Activated T-helper 1 cell treated with anti-CD3 and anti-CD28 coated beads, Interleukin-12 subunit alpha, Interleukin-12 subunit beta, Interleukin-2, Interleukin-4 antibody, amounts not matched to agents 30 ng/mL and 10 ng/mL and 1 ng/mL, durations not matched to agents 14 hours and 24 hours and 36 hours (primary cell): ENCODE measurements at places on chromosomes 3 and 15.

DNA sequence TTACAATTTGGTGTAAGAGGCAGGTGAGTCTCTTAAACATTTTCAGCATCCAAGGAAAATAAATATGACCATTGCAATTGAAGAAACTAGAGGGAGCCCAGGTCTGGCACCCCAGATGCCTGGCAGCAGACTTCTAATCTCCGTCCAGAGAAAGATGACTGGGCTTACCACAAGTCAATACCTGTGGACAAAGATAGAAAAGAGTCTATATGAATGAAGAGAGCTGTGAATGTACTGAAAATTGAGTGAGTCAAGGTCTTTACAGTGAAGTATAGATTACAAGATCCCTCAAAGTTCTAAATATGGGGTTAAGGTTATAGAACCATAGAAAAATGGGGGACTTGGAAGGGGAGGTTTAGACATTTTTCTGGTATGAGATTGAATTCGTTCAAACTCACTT, 827.4 kb upstream of the NR2F2 start:
- peaks cover 1% of the 10 kb centered on the region for H3K36me3 ChIP-seq
- DNase-seq, result no peak
- peak overlapping the region; percentile 64 for H3K27ac ChIP-seq

DNA sequence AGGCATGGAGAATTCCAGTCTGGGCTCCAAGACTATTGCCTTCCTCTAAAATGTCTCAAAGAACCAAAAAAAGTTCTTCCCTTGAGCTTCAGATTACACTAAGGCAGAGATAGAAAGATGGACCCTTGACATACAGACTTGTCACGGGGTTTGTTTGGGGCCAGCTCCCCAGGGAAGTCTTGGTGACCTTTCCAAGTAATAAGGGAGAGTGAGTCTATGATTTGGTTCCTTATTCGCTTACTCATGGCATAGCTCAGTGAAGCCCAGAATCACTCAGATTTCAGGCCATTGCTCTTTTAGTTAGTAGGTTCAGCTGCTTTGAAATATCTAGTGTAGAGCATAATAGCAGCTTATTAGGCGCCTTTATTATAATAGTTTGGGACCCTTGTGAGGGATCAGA, 90.3 kb downstream of the PLCL2 start:
- H3K27me3 ChIP-seq, result no peaks in the 10 kb centered on the region
- no peak overlapping the region for H3K27ac ChIP-seq
- no peak overlapping the region for H3K4me3 ChIP-seq

DNA sequence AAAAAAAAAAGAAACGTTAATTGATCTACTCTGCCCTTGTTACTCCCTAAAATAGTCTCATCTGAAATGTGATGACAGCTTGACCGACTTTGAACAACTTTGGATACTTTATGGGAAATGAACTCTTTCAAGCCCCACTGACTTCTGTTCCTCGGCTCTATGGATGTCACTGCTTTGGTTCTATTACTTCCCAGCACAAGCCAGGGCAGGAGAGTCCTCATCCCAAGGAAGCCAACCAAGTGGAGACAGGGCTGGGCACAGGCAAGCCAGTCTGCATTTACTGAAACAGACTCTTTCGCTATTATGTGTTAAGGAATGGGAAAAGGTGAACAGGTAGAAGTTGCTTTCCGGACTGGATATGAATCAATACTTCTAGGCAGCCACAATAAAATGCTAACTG, 444.0 kb downstream of the FOXP1 start:
- H3K27me3 ChIP-seq, result peaks cover 5% of the 10 kb centered on the region
- DNase-seq, result no peak
- H3K36me3 ChIP-seq, result peaks cover 2% of the 10 kb centered on the region
- peaks cover 5% of the 10 kb centered on the region for H3K4me1 ChIP-seq
- H3K4me3 ChIP-seq, result no peak overlapping the region

GRCh38 chr3:194596906-194597305, 36.3 kb downstream of the TMEM44 start:
- no peaks in the 10 kb centered on the region for H3K27me3 ChIP-seq
- H3K4me3 ChIP-seq, result no peak overlapping the region
- no peak overlapping the region for H3K27ac ChIP-seq
- no peaks in the 10 kb centered on the region for H3K36me3 ChIP-seq
- DNase-seq, result no peak

DNA sequence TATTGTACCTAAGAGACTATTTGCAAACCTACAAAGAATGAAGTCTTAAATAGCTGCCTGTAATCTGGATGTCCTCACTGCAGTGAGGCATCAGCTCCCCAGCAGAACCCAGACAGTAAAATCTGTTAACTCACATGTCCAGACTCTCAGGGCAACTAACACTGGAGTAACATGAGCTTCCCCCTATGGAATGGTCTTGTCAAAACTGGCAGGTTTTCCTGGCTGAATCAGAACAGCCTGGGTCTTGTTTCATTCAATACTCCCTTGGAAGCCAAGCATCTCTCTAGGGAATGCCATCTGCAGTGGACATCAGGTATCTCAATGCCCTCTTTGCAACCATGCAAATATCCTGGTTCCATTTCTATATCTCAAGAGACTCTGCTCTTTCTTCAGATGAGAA, 24.4 kb downstream of the PTPN9 start:
- no peaks in the 10 kb centered on the region for H3K27me3 ChIP-seq
- H3K4me3 ChIP-seq, result no peak overlapping the region
- no peak overlapping the region for H3K27ac ChIP-seq
- H3K36me3 ChIP-seq, result no peaks in the 10 kb centered on the region
- H3K4me1 ChIP-seq, result peaks cover 9% of the 10 kb centered on the region
- DNase-seq, result no peak

DNA sequence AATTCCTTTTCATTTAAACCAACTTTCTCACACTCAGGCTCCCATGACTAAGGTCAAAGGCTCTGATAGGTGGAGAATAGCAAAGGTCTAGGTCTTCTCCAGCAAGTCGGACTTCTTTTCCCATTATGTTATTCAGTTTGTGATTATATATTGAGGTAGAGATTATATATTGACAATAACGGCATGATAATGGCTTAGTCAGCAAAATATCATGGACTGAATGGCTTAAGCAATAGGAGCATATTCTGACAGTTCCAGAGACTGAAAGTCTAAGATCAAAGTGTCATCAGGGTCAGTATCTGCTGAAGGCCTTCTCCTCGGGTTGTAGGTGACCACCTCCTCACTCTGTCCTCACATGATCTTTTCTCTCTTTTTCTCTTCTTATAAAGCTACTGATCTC, 1251.4 kb downstream of the ROBO1 start:
- no peak overlapping the region for H3K4me3 ChIP-seq
- H3K4me1 ChIP-seq, result no peaks in the 10 kb centered on the region
- H3K36me3 ChIP-seq, result no peaks in the 10 kb centered on the region
- no peak overlapping the region for H3K27ac ChIP-seq
- DNase-seq, result no peak

- H3K36me3 ChIP-seq, result no peaks in the 10 kb centered on the region
- H3K27ac ChIP-seq, result no peak overlapping the region
- no peaks in the 10 kb centered on the region for H3K4me1 ChIP-seq
- DNase-seq, result no peak
- H3K27me3 ChIP-seq, result no peaks in the 10 kb centered on the region
Measured at GRCh38 chr3:1495466-1495865, 402.6 kb downstream of the CNTN6 start.

- H3K27me3 ChIP-seq, result no peaks in the 10 kb centered on the region
- H3K36me3 ChIP-seq, result no peaks in the 10 kb centered on the region
- no peaks in the 10 kb centered on the region for H3K4me1 ChIP-seq
Measured at GRCh38 chr15:53841651-53842050, 82.2 kb upstream of the WDR72 start.

GRCh38 chr15:43749690-43750345, 3.6 kb downstream of the PDIA3 start:
- H3K27ac ChIP-seq, result peak overlapping the region; percentile 78
- peaks cover 39% of the 10 kb centered on the region for H3K4me1 ChIP-seq
- peaks cover 20% of the 10 kb centered on the region for H3K36me3 ChIP-seq
- H3K27me3 ChIP-seq, result no peaks in the 10 kb centered on the region

- peaks cover 8% of the 10 kb centered on the region for H3K4me1 ChIP-seq
- no peak overlapping the region for H3K27ac ChIP-seq
- DNase-seq, result no peak
- H3K36me3 ChIP-seq, result peaks cover 58% of the 10 kb centered on the region
Measured at GRCh38 chr3:187072511-187072910, 66.8 kb downstream of the RPL39L start.

GRCh38 chr15:92924216-92924615, 24.1 kb downstream of the CHD2 start:
- H3K4me3 ChIP-seq, result peak overlapping the region; percentile 52
- H3K27ac ChIP-seq, result peak overlapping the region; percentile 81
- H3K36me3 ChIP-seq, result peaks cover 74% of the 10 kb centered on the region
- H3K4me1 ChIP-seq, result peaks cover 95% of the 10 kb centered on the region
- H3K27me3 ChIP-seq, result no peaks in the 10 kb centered on the region

DNA sequence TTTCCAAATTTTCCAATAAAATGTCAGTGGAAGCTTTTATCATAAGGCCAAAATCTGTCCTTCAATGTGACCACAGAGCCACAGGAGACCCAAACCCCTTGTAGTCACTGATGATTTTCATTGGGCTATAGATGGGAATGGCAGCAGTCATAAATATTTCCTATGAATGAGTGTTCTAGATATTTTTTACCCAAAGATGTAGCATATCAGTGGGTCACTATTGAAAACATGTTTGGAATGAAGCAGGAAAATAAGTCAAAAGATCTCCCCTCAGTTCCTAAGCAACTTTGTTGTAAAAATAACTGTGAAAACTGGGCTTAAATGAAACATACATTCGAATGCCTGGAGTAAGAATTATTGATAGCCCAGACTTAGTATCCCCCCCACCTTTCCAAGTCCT, 49.0 kb downstream of the NKIRAS1 start:
- H3K36me3 ChIP-seq, result no peaks in the 10 kb centered on the region
- H3K27ac ChIP-seq, result no peak overlapping the region
- H3K4me3 ChIP-seq, result no peak overlapping the region
- no peaks in the 10 kb centered on the region for H3K27me3 ChIP-seq
